ENCODE measurements at places on chromosomes 6 and 20.
A peak's percentile ranks its signal among the peaks of the same experiment; 100 is the strongest.

- no peak for DNase-seq
Observed at GRCh38 chr6:67898875-67899274, 736.2 kb upstream of the ADGRB3 start.

DNA sequence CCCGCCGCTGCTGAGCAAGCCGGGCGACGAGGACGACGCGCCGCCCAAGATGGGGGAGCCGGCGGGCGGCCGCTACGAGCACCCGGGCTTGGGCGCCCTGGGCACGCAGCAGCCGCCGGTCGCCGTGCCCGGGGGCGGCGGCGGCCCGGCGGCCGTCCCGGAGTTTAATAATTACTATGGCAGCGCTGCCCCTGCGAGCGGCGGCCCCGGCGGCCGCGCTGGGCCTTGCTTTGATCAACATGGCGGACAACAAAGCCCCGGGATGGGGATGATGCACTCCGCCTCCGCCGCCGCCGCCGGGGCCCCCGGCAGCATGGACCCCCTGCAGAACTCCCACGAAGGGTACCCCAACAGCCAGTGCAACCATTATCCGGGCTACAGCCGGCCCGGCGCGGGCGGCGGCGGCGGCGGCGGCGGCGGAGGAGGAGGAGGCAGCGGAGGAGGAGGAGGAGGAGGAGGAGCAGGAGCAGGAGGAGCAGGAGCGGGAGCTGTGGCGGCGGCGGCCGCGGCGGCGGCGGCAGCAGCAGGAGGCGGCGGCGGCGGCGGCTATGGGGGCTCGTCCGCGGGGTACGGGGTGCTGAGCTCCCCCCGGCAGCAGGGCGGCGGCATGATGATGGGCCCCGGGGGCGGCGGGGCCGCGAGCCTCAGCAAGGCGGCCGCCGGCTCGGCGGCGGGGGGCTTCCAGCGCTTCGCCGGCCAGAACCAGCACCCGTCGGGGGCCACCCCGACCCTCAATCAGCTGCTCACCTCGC is 1.5 kb downstream of the ARID1B start:
- peak; percentile 20 for DNase-seq

DNA sequence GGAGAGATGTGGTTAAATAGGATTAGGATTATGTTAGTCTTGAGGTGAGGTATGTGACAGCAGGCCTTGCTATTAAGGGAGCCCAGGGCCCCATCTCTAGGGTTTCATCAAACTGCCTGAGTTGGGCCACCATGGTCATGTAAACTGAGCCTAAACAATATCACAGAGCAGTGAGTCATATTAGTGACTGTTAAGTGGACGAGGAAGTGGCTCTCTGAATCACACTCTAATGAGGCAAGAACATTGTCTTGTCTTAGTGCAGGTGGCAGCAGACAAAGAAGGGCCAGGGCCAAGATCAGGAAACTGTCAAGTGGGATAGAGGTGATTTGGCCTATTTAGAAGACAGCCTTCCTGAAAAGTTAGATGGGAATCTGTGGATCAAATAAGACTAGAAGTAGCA is 23.1 kb downstream of the ENPP3 start:
- peak; percentile 53 for DNase-seq

DNA sequence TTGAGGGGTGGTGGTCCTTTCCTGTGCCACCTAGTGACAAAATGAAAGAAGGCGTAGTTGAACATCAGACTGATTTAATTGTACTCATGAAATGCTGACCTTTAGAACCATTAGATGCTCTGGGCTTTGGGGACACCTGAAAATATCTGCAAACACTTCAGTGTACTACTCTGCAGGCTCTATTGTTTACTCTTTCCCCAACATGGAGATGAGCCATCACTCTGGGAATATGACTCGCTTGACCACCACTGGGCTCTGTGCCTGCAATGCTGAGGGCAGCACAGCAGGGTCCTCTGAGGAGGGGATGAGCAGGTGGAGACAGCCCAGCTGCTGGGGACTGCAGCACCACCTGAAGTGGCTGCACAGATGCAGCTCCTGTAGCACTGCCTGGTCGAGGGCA is 74.8 kb upstream of the SLC24A3 start:
- no peak for DNase-seq

GRCh38 chr6:126429866-126430265 is 90.0 kb downstream of the CENPW start:
- DNase-seq = no peak

GRCh38 chr6:135922174-135922573 is 70.7 kb downstream of the PDE7B start:
- DNase-seq = peak; percentile 87

- DNase-seq = peak; percentile 14
Observed at GRCh38 chr6:37456126-37456525, 23.1 kb downstream of the CMTR1 start.

DNA sequence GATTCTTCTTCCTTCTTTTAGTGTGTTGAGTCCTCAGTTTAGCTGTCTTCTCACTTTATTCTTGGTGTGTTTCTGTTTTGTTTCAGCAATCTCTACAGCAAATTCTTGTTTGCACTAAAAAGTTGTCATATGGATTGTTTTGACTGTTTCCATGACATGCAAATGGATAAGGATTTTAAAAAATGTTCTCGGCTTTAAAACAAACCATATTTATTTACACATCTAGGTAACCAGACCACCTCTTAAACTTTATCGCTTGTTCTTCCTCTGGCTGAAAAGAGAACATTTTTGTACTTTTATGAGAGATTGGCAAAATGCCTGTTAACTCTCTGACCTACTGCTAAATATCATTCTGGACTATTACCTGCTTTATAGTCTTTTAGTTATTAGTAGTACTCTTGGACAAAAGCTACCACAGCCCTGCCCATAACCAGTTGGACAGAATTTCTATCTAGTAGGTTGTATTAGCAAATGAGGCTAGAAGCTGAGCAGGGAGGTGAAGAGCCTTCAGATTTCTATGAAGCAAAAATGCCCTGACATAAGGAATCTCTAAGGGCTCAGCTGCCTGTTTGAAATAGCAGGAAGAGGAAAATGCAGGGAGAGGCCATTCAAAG is 268.3 kb downstream of the CD109 start:
- no peak for DNase-seq

- DNase-seq = no peak
Observed at GRCh38 chr20:2558581-2559278, 22.4 kb downstream of the TMC2 start.

DNA sequence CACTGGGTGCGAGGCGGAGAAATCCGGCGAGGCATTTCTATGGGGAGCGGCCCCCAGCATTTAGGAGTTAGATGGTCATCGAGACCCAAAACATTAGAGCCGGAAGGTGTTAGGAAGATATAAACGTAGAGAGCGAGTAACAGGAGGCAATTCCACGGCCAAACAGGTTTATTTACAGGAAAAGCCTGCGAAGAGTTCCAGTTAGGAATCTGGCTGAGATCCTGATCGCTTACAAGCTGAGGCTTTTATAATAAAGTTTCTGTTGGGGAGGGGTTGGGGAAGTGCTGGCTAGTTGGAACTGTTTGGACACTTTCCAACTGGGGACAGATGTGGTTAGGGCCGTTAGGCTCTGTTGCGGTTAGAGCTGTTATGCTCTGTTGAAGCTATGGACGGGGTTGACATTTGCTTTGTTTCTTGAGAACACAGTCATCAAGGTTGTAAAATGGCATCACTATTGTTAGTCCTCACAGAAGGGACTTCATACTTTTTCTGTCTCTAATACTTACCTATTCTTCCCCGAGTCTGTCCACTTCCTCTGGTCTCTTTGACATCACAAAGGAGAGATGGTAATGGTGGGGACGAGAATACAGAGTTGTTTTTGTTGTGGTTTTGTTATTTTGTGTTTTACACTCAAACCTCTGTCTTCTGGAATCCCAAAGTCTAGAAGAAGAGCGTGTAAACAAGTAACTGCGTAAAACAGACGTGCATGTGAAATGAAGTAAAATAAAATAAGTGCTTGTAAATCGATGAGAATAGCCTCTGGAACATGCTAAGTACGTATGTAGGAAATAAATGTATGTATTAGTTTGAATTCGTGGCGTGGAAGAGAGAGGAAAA is 554 bp upstream of the ZSCAN31 start:
- peak; percentile 86 for DNase-seq

GRCh38 chr6:142236691-142237090 is 65.1 kb upstream of the ADGRG6 start:
- no peak for DNase-seq

GRCh38 chr6:79536585-79536953 is 661 bp downstream of the LCA5 start:
- no peak for DNase-seq

GRCh38 chr6:18203786-18204185 is 48.6 kb downstream of the KDM1B start:
- no peak for DNase-seq

DNA sequence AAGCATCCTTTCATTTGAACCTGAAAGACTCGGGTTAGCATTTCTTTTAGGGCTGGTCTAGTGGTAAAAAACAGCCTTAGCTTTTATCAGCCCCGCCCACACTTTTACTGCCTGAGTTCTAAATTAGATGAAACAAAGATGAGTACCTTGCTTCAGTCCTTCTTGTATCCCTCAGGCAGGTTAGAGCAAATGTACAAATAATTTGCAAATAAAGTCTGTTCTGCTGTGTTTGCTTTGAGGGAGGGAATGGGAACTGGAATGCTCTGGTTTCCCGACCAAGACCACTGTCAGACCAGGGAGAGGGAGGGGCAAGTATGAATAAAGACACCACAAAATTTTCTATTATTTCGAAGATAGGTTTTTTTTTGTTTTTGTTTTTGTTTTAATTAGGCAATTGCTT is 85.5 kb upstream of the FLRT3 start:
- DNase-seq = no peak

GRCh38 chr6:90820436-90820835 is 233.6 kb upstream of the MAP3K7 start:
- no peak for DNase-seq

GRCh38 chr20:47789764-47790579 is 4.7 kb upstream of the SULF2 start:
- no peak for DNase-seq

DNA sequence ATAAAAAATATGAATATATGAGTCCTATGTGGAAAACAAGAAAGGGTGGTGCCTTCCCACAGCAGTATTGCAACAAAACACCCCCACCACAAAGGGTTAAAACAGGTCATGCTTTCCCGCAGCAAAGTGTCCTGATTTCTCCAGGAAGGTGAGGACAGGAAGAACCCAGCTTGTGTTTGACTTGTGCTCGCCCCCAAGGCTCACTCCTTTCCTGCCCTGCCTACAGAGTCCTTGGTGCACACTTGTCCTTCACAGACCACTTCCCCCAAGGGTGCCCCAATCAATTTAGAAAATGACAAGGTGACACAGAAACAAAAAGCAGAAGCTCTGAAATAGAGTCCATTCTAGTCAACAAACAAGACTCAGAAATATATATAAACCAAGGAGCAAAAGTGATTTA is 237.4 kb downstream of the PTPRK start:
- no peak for DNase-seq

GRCh38 chr6:54262971-54263370 is 45.3 kb upstream of the TINAG start:
- DNase-seq = peak; percentile 32

- no peak for DNase-seq
Observed at GRCh38 chr6:151773382-151773781, 34.1 kb upstream of the ESR1 start.

DNA sequence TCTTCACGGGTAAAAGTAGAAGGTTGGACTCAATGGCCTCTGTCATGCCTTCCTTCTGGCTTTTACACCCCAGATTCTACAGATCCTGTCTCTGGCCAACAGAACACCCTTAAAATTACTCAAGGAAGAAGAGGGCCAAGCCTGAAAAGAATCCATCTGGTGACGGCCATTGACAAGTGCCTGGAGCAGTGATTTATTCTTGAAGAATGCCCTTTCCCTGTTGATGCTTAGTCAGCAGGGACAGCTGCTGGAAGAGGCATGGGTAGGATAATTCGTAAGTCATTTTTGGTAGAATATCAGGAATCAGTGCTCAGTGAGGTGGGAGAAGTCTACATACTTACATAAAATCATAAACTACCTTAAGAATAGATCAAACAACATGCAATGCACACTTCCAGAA is 397.9 kb downstream of the SAMD5 start:
- no peak for DNase-seq

DNA sequence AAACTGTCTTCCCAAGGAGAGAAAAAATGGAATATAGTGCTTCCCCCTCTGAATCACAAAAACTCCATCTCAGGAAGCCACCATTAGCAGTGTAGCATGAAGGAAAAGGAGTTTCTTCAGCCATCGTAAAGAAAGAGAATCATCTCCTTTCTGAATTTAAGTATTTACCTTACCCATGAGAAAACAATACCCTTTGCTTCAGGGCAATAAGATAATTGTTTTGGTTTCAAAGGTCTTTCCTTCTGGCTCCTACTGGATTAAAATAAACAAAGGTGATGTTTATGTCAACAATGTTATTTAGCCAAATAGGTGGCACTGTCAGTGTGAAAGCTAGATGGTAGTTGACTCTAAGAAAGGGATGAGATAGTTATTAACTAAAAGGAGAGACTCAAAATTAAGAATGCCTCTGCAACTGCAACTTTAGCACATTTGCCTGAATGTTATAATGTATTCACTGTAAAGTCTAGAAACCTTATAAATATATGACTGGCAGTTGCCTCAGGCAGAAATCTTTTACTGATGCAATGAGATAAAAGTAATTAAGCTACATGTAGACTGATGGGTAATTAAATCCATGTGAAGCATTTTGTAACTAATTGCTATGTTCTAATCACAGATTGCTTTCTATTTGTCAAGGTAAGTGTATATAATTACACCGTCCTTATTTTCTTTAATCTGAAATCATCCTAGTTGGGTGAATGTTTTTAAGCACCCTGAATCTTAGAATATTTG is 399.0 kb downstream of the CDKAL1 start:
- DNase-seq = no peak

- no peak for DNase-seq
Observed at GRCh38 chr20:13249118-13249797, 28.2 kb downstream of the ISM1 start.

GRCh38 chr20:49118307-49118706 is 69.8 kb downstream of the STAU1 start:
- no peak for DNase-seq

GRCh38 chr6:103404799-103405198 is 1454.9 kb downstream of the HACE1 start:
- DNase-seq = no peak

DNA sequence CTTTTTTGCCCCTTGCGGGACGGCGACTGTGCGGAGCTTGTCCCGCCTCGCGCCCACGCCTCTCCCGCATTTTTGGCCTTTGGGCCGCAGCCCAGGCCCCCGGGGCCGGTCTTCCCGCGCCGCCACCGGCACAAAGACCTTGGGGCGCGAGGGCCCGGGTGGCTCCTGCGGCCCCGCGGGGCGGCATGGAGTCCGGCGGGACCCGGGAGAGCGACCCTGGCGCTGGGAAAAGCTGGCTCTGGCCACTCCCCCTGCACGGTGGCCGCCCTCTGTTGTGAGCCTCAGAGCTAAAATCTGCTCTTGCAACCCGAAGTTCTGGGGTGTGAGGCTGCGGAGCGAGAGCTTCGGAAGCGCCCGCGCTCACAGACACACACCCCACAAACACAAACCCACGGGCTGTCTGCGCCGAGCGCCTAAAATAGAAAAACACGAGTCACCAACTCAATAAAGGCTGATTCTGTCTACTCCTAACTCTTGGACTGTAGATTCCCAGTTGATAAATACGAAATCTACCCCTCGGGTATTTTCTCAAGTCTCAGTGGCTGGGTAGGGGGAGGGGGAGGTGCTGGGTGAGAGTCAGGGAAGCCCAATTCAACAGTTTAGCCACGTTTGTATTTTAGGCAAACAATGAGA is 496 bp upstream of the BEND3 start:
- no peak for DNase-seq
